Stomach (tissue), 19 donors: ENCODE measurements at places on chromosomes 5 and 9. TPM values are rescaled to one million over a fixed set of nuclear protein-coding genes. Genes with fewer than 3 reads are reported as not detected.

QRFP gene
- not detected for total RNA-seq

FOXE1 gene
- not detected for total RNA-seq

FAM53C gene
- total RNA-seq = 26.8 TPM

LRRC8A gene
- total RNA-seq = 14.7 TPM

KCNV2 gene
- total RNA-seq = not detected

IRX1 gene
- not detected for total RNA-seq

DENND1A gene
- 22.8 TPM for total RNA-seq

GCNT4 gene
- total RNA-seq = 31.4 TPM

PCDHA13 gene
- 0.55 TPM for total RNA-seq

SLC34A3 gene
- not detected for total RNA-seq

FAM78A gene
- total RNA-seq = 3.1 TPM

NDOR1 gene
- total RNA-seq = 105 TPM

OLFML2A gene
- total RNA-seq = 3.1 TPM

FABP6 gene
- not detected for total RNA-seq

FAT2 gene
- total RNA-seq = 0.18 TPM

CDX1 gene
- total RNA-seq = not detected

FLT4 gene
- total RNA-seq = 4.5 TPM

SPATA31C1 gene
- total RNA-seq = not detected

WNT8A gene
- total RNA-seq = not detected

SLC12A2 gene
- 137 TPM for total RNA-seq

TEX48 gene
- total RNA-seq = not detected

PTGDS gene
- total RNA-seq = 30.4 TPM

SH3TC2 gene
- total RNA-seq = under 0.01 TPM

HTR4 gene
- 7.6 TPM for total RNA-seq

C8G gene
- total RNA-seq = not detected

PPP3R2 gene
- total RNA-seq = not detected

ZNF474 gene
- total RNA-seq = not detected

ACER2 gene
- total RNA-seq = not detected

FRRS1L gene
- not detected for total RNA-seq

C6 gene
- total RNA-seq = 6.5 TPM

IFNK gene
- total RNA-seq = not detected

HAVCR2 gene
- 7.8 TPM for total RNA-seq

SLC1A1 gene
- total RNA-seq = 0.58 TPM

SPATA31D4 gene
- not detected for total RNA-seq

TAF11L5 gene
- not detected for total RNA-seq

FSTL4 gene
- not detected for total RNA-seq

FGD3 gene
- total RNA-seq = 8.8 TPM
